ENCODE measurements at places on chromosomes 5 and 9.

GRCh38 chr5:157568720-157569119 lies 6.9 kb downstream of the ADAM19 start:
- H3K27ac ChIP-seq = no peak overlapping the region
- no peak overlapping the region for H3K4me3 ChIP-seq
- H3K27me3 ChIP-seq = peaks cover 2% of the 10 kb centered on the region
- DNase-seq = no peak
- H3K36me3 ChIP-seq = no peaks in the 10 kb centered on the region

DNA sequence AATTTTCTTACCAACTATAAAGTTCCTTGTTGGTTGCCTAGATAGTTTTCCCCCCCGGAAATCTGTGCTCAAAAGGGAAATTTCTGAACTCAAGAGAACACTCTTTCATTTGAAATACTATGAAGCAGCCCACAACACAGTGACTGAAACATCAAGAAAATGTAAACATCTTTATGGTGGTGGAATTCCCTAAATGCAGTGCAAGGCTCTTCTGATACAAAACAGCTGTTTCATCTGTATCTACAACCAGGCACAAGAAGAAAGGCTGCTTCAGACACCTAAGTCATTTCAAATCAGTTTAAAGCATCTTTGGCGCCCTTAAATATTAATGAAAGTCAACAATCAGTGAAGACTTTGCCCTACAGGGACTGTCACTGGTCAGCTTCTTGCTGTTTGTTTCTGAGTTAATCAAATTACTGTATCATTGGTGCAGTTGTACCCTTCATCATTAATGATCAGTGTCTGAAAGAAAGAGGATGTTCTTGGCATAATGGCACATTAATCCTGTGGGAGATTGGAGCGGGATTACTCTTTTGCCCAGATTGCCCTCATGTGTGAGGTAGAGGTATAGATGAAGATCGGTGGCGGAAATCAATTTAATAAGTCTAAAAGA lies 947.0 kb downstream of the NR2F1-AS1 start:
- H3K4me3 ChIP-seq = no peak overlapping the region
- H3K27me3 ChIP-seq = no peaks in the 10 kb centered on the region
- H3K36me3 ChIP-seq = no peaks in the 10 kb centered on the region
- H3K4me1 ChIP-seq = peaks cover 13% of the 10 kb centered on the region

DNA sequence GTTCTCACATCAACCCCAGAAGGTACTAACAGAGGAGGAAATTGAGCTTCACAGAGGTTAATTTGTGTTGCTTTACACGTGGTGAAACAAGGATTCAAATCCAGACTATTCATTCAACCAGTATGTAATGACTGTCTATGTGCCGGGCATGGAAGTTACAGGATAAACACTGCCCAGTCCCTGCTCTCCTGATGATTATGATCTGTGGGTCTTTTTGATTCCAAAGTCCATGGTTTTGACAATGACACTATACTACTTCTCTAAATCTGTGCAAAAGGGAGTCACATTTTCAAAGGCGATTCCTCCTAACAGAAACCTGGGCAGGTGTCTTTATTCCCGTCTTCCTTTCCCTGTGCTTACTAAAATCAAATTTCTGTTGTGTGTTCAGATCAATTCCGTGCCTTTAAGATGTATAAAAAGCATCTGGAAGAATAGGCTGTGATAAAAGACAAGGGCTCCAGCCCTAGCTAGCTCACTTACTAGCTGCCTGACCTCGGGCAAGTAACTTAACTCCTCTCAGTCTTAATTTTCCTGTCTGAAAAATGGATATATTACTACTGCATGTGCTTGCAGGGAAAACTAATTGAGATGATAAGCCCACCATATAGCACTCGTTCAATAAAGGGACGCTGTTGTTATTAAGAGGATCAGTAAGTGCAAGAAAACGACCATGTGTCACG lies 970 bp upstream of the CREBRF start:
- H3K36me3 ChIP-seq = no peaks in the 10 kb centered on the region
- H3K4me3 ChIP-seq = peak overlapping the region; percentile 77
- peaks cover 21% of the 10 kb centered on the region for H3K4me1 ChIP-seq
- no peak for DNase-seq

- peaks cover 25% of the 10 kb centered on the region for H3K4me1 ChIP-seq
- peak; percentile 30 for DNase-seq
- no peaks in the 10 kb centered on the region for H3K36me3 ChIP-seq
- no peak overlapping the region for H3K4me3 ChIP-seq
- no peaks in the 10 kb centered on the region for H3K27me3 ChIP-seq
Measured at GRCh38 chr5:74257645-74258313, 382.7 kb downstream of the ENC1 start.

- H3K4me1 ChIP-seq = no peaks in the 10 kb centered on the region
- no peak for DNase-seq
- H3K27me3 ChIP-seq = no peaks in the 10 kb centered on the region
- no peak overlapping the region for H3K4me3 ChIP-seq
- H3K36me3 ChIP-seq = no peaks in the 10 kb centered on the region
- no peak overlapping the region for H3K27ac ChIP-seq
Measured at GRCh38 chr5:74124826-74125225, 498.8 kb downstream of the ARHGEF28 start.

DNA sequence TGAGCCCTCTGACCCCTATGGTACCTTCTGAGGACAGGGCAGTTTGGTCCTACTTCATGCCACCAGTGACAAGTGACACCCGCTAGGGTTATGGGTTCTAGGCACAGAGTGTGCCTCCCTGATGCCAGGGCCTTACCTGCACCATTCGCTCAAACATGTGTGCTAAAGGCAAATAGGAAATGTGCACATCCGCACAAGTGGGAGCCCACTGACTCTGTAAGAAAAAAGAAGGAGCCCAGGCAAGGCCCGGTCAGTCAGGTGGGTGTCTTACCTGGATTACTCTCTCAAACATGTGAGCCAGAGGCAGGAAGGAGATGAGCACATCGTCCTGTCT lies 29.1 kb upstream of the MEIKIN start:
- H3K27ac ChIP-seq = no peak overlapping the region
- no peaks in the 10 kb centered on the region for H3K36me3 ChIP-seq
- no peak for DNase-seq
- H3K4me1 ChIP-seq = peaks cover 9% of the 10 kb centered on the region
- no peaks in the 10 kb centered on the region for H3K27me3 ChIP-seq

GRCh38 chr9:8555762-8556500 lies 756.4 kb upstream of the DMAC1 start:
- no peaks in the 10 kb centered on the region for H3K27me3 ChIP-seq
- H3K4me3 ChIP-seq = no peak overlapping the region
- H3K36me3 ChIP-seq = no peaks in the 10 kb centered on the region
- no peak for DNase-seq
- H3K4me1 ChIP-seq = peaks cover 3% of the 10 kb centered on the region

- no peaks in the 10 kb centered on the region for H3K27me3 ChIP-seq
- DNase-seq = no peak
- H3K36me3 ChIP-seq = no peaks in the 10 kb centered on the region
- no peak overlapping the region for H3K27ac ChIP-seq
Measured at GRCh38 chr5:8865266-8865665, 680.6 kb downstream of the SEMA5A start.

- H3K27me3 ChIP-seq = no peaks in the 10 kb centered on the region
- no peak overlapping the region for H3K4me3 ChIP-seq
- DNase-seq = no peak
- H3K4me1 ChIP-seq = peaks cover 9% of the 10 kb centered on the region
- H3K27ac ChIP-seq = no peak overlapping the region
Measured at GRCh38 chr5:165460911-165461310, 1955.5 kb downstream of the MAT2B start.

GRCh38 chr9:69594180-69594579 lies 78.0 kb downstream of the APBA1 start:
- no peak for DNase-seq
- peaks cover 8% of the 10 kb centered on the region for H3K4me1 ChIP-seq
- no peaks in the 10 kb centered on the region for H3K27me3 ChIP-seq
- no peaks in the 10 kb centered on the region for H3K36me3 ChIP-seq
- no peak overlapping the region for H3K4me3 ChIP-seq
- H3K27ac ChIP-seq = no peak overlapping the region

DNA sequence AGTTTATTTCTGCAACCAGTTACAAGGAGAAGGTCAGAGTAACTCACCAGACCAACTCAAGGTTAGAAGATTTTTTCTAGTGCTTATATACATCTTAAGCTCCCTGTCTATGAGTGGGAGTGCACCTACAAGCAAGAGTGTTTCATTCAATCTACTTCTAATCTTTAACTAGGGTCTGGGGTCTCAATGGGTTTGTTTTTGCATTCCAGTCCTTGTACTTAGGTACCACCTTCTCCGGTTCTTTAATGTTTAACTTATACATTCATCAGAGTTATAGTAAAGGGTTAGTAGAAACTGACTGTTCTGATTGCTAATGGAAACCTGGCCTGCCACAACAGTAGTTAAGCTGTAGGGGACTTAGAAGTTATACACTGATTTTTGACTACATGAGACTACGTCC lies 271.7 kb downstream of the HTR1A start:
- H3K4me3 ChIP-seq = no peak overlapping the region
- H3K27ac ChIP-seq = no peak overlapping the region
- H3K27me3 ChIP-seq = no peaks in the 10 kb centered on the region
- peaks cover 11% of the 10 kb centered on the region for H3K4me1 ChIP-seq
- DNase-seq = no peak

DNA sequence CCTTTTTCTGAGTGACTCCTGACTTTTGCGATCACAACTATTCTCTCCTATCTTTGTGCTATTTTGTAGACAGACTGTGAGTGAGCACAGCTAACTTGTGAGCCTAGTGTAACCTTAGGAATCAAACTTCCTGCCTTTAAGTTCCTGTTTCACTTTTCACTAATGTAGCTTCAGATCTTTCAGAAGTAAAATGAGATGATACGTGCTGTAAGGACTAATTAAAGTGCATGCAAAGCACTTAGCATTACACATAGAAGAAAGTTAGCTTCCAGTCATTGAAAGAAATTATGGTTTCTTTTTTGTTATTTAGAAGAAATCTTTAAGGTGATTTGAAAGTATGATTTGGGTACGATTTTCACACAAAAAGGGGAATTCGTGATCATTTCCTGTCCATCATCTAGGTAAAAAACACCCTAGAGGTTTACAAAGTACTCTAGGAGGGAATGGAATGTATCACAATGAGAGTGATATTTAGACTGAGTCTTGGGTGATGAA lies 122.7 kb downstream of the ST8SIA4 start:
- no peak for DNase-seq
- H3K27me3 ChIP-seq = no peaks in the 10 kb centered on the region
- H3K4me1 ChIP-seq = peaks cover 6% of the 10 kb centered on the region

DNA sequence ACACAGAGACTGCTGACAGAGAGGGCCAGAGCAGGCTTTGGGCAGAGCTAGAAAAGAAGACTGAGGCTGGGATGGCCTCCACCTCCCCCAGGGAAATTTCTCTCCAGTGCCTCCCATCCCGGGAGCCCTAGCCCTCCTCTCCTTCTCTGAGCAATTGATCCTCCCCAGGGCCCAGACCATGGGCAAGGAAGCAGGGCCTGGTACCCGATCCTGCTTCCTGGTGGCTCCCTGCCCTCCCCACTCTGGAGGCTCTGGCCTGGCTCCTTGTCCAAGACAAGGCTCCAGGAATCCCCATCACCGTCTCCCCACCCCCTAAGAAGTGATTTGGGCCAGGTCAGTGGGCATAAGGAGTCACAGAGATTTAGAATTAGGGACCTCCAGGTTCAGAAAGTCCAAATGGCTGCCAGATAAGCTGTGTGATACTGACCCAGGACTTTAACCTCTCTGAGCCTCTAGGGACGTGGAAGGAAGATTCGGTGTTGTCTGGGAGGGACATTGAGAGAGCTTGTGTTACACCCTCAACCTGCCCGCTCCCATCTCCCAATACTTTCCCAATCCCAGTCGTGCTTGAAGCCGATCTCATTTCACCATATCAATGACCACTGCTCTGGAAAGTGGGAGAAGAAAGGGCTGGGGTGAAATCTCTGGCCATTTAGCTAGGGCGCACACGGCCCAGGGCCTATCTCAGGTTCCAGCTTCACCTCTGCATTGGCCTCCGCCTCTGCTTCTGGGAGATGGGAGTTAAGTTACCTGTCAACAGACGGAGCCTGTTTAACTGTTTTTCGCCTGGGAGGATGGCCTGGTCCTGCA lies 25.8 kb upstream of the KIF12 start:
- no peak overlapping the region for H3K27ac ChIP-seq
- no peaks in the 10 kb centered on the region for H3K4me1 ChIP-seq
- DNase-seq = no peak
- H3K36me3 ChIP-seq = no peaks in the 10 kb centered on the region
- H3K4me3 ChIP-seq = no peak overlapping the region

DNA sequence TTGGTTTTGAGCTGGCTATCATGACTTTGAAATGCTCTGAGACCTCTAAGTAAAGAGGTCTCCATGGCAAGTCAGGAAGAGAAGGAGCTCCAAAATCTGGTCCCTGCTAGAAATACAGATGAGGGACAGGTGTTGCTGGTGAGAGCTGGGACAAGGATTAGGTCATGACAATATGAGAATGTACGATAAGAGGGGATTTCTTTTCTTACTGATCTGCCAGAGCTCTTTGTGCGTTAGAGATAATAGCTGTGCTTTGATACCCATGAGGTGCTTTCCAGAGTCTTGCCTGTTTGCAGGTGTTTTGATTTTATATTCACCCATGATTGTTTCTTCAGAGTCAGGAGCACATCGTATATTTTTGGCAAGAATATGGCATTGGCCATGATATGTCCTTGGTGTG lies 56.5 kb downstream of the ANKRD33B start:
- no peaks in the 10 kb centered on the region for H3K4me1 ChIP-seq
- no peak overlapping the region for H3K27ac ChIP-seq
- no peak overlapping the region for H3K4me3 ChIP-seq
- H3K27me3 ChIP-seq = no peaks in the 10 kb centered on the region

- H3K4me1 ChIP-seq = no peaks in the 10 kb centered on the region
- no peaks in the 10 kb centered on the region for H3K36me3 ChIP-seq
- no peaks in the 10 kb centered on the region for H3K27me3 ChIP-seq
- H3K27ac ChIP-seq = no peak overlapping the region
- DNase-seq = no peak
Measured at GRCh38 chr5:103354446-103354845, 95.9 kb downstream of the MACIR start.

- H3K36me3 ChIP-seq = no peaks in the 10 kb centered on the region
- no peak overlapping the region for H3K4me3 ChIP-seq
- H3K27ac ChIP-seq = no peak overlapping the region
- no peaks in the 10 kb centered on the region for H3K27me3 ChIP-seq
- DNase-seq = no peak
Measured at GRCh38 chr5:39761199-39761950, 336.6 kb upstream of the DAB2 start.

GRCh38 chr5:145682197-145682899 lies 152.8 kb downstream of the PRELID2 start:
- DNase-seq = no peak
- H3K4me3 ChIP-seq = no peak overlapping the region
- H3K36me3 ChIP-seq = no peaks in the 10 kb centered on the region
- no peak overlapping the region for H3K27ac ChIP-seq
- H3K27me3 ChIP-seq = no peaks in the 10 kb centered on the region

- peaks cover 7% of the 10 kb centered on the region for H3K4me1 ChIP-seq
- no peaks in the 10 kb centered on the region for H3K36me3 ChIP-seq
- no peak overlapping the region for H3K4me3 ChIP-seq
- H3K27me3 ChIP-seq = no peaks in the 10 kb centered on the region
Measured at GRCh38 chr9:29616844-29617243, 2043.6 kb upstream of the C9orf72 start.

Measured in GM23338 (cell line).